Gastrocnemius medialis (tissue), 4 donors: ENCODE measurements at places on chromosomes 1 and 21. TPM values are rescaled to one million over a fixed set of nuclear protein-coding genes. Genes with fewer than 3 reads are reported as not detected.

DNA sequence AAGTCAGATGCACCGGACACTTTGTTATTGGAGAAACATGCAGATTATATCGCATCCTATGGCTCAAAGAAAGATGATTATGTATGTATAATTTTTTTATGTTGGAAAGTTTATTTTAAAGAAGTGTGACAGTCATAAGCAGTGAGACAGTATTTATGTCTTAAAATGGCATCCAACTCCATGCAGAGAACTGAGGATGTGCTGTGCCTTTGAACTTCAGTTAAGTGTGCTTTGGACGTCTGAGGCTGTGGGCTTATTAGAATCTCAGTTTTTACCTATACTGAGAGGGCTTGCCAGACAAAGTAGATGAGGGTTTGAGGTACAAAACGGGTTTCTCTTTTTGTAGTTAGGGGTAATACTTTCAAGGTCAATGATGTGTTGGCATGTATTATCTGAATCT, 1.5 kb downstream of the RABGGTB start:
- DNase-seq: no peak

- no peak for DNase-seq
These were observed 749 bp downstream of the CITED4 start for GRCh38 chr1:40861224-40862003.

- no peak for DNase-seq
These were observed 137.8 kb downstream of the PEX14 start for GRCh38 chr1:10612436-10613160.

- DNase-seq: no peak
These were observed 24.9 kb downstream of the KCNN3 start for GRCh38 chr1:154845174-154845573.

DNA sequence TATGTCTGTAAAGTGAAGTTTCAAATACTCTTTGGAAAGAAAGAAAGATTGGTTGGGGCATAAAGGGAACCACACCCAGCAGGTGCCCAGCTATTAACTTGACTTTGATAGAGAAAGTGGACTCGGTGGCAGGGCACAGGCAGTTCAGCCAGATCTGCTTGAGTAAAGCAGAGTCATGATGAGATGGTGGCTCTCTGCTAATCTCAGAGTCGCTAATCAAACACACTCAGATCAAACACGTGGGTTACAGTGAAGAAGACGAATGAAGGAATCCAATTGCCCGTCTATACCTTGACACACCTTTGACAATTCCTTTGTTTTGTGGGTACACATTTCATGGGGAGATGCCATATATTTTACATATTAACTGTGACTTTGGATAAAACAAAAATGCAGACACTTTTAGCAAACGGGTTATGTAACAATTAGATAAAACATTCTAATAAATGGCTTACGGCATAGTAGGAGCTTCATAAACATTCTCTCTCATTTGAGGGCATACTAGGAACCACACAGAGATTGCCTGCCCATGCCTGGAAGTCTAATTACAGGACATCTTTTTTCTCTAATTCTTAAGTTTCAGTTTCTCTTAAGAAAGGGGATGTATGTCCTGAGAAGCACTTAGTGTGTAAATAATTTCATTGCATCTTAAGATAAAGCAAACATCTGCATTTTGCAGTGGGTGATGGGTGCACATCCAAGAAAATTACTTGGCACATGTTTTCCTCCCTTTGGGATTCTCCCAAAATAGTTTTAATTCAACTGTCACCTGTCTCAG, 7.2 kb downstream of the CBR1 start:
- no peak for DNase-seq

DNA sequence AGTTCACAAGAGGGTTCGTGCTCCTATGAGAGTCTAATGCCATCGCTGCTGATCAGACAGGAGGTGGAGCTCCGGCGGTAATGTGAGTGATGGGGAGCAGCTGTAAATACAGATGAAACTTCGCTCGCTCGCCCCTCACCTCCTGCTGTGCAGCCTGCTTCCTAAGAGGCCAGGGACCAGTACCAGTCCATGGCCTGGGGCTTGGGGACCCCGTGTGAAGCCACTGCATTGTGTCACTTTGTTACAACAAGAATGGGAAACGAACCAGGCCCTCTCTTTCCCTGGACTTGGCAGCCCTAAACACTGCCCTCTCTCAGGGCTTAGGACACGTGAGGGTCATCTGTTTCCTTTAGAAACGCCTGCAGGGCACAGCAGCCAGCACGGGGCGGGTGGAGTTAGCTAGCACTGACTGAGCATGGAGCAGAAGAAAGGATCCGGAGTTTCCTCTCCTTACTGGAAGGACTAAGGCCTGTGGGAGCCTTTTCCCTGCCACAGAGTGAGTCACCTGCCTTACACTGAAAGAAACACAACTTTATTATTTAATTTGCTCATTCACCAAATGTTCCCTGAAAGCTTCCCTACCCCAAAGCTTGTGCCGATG, 185.2 kb upstream of the TMEM51 start:
- peak; percentile 37 for DNase-seq

- no peak for DNase-seq
These were observed 22.2 kb upstream of the TMEM200B start for GRCh38 chr1:29145739-29146437.

Gene LCK
- total RNA-seq: not detected
